IPS-NIHi11 (cell line): ENCODE measurements at places on chromosomes 7 and 10.
A peak's percentile ranks its signal among the peaks of the same experiment; 100 is the strongest.

- no peak for DNase-seq
Measured at GRCh38 chr7:150781103-150781502, 19.1 kb downstream of the TMEM176B start.

- DNase-seq, result no peak
Measured at GRCh38 chr7:501526-501925, 18.1 kb downstream of the PDGFA start.

GRCh38 chr10:112335868-112336265 lies 38.0 kb upstream of the ACSL5 start:
- no peak for DNase-seq

DNA sequence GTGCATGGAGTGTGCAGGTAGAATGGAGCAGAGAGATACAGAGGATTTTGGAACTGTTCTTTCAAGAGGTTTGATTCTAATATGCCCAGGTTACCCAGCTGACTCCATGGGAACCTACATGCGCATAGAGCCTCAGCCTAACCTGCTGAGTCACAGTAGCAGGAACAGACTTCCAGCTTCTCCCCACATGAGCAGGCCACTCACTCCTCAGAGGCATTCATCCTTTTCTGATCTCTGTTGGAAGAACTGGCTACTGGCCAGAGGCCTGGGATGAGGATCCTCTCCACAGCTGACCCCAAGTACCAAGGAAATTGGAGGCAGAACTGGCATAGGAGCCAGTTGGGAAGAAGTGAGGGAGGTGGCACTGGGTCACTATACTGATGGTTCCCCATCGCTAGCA lies 17.9 kb upstream of the CCSER2 start:
- DNase-seq, result no peak

- DNase-seq, result peak; percentile 38
Measured at GRCh38 chr10:13890233-13891127, 303.7 kb downstream of the PRPF18 start.

DNA sequence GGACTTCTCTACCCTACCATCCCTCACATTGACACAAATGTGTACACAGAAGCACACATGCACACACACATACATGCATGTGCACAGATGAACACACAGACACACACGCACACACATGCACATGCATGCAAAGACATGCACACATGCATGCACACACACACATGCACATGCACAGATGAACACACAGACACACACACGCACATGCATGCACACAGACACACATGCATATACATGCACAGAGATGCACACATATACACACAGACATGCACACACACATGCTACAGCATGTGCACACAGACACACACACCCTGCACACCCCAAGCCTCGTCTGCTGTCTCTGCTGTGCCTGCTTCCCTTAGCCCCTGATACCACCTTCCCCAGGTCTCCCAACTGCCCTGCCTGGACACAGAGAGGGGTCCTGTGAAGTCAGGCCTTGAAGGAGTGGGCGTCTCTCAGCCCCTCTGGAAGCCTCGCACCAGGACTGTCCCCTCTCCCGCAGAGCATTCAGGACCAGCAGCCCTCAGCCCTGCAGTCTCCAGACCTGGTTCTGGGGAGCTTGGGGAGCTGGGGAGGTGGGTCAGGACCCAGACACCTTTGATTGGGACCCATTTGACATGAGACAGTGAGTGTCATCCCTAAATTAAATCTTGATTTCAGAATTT lies 181.8 kb downstream of the DNAJB6 start:
- no peak for DNase-seq

DNA sequence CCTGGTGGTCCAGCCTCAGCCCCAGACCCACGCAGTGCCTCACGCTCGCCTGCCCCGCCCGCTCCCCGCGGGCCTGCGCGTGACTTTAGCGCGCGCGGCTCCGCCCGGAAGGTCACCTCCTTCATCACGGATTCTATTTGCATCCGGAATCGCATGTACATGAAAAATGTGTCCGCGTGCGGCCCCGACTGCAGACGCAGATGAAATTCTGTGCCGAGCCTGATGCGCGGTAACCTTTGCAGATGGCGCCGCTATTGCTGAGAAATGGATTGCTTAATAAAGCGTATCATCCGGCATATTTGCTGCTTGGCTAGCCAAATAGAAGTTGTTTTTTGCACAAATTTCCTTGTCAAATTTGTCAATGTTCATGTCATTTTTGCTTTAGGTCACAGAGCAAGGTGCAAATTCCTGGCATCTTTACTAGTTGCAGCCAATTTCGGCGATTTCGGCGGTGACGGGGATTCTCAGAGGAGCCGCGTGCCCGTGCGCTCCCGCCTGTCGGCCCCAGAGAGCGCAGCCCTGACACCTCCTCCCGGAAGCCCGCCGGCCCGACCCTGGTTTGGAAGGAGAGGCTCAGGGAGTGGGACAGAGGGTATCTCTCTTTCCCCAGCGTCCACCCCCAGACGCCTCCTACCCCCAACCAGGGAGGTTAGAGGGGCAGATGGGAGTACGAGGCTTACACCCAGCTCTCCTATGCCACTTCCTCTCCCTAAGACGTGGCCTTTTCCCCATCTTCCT lies 85.9 kb upstream of the PAX2 start:
- DNase-seq, result peak; percentile 42

DNA sequence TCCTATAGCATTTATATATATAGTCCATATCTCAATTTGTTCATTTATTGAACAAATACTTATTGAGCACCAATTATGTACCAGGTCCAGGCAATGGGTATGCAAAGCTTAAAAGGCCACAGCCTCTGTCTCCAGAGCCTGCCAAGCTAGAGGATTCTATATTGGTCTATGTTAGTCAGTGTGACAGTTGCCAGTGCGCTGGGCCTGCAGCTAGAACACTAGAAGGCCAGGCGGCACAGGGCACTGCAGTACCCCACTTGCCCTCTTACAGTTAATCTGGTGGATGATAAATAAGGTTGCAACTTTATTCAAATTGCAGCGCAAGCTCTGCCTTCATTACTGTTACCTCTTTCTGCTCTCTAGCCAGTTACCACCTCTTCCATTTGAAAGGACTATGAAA lies 68.8 kb downstream of the PPP1R3C start:
- DNase-seq, result no peak

DNA sequence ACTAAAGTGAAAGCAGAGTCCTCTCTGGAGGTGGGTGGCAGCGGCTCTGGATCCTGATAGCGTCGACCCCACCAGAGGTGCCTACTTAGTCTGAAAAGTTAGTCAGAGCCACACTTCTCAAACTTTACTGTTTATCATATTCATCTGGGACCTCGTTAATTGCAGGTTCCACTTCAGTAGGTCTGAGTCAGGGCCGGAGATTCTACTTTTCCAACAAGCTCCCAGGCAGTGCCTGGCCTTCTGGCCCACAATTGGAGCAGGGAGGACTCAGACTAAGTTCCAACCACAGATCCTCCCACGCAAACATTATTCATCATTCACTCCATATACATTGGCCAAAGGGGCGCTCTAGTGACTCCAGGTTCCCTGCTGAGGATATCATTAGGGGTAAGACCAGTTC lies 78.1 kb downstream of the VSTM4 start:
- peak; percentile 30 for DNase-seq

- DNase-seq, result no peak
Measured at GRCh38 chr10:58086144-58086762, 181.4 kb downstream of the IPMK start.

- DNase-seq, result no peak
Measured at GRCh38 chr10:115022733-115023132, 70.4 kb upstream of the ATRNL1 start.

- DNase-seq, result peak; percentile 70
Measured at GRCh38 chr7:132249256-132249971, 326.9 kb downstream of the PLXNA4 start.

GRCh38 chr10:29966269-29966668 lies 93.1 kb downstream of the JCAD start:
- DNase-seq, result no peak

GRCh38 chr7:153640586-153640985 lies 411.6 kb upstream of the DPP6 start:
- DNase-seq, result no peak

DNA sequence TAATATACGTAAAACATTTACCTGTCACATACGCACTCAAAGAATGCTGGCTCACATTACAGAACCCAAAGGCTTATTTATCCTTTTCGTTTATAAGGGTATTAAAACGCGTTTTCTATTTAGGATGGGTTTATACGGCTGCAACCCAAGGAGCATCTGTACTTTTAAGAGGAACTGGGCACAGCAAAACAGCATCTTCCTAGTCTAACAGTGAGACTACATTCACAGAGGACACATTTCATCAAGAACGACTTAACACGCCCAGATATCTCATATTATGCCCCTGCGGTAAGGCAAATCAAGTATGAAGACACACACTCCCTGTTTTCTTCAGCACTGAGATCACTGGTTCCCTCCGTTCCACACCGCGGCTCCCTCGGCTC lies 533 bp upstream of the DMTF1 start:
- no peak for DNase-seq

- DNase-seq, result no peak
Measured at GRCh38 chr10:54469587-54470323, 331.3 kb downstream of the PCDH15 start.

GRCh38 chr7:112143582-112143981 lies 62.6 kb downstream of the DOCK4 start:
- DNase-seq, result no peak

DNA sequence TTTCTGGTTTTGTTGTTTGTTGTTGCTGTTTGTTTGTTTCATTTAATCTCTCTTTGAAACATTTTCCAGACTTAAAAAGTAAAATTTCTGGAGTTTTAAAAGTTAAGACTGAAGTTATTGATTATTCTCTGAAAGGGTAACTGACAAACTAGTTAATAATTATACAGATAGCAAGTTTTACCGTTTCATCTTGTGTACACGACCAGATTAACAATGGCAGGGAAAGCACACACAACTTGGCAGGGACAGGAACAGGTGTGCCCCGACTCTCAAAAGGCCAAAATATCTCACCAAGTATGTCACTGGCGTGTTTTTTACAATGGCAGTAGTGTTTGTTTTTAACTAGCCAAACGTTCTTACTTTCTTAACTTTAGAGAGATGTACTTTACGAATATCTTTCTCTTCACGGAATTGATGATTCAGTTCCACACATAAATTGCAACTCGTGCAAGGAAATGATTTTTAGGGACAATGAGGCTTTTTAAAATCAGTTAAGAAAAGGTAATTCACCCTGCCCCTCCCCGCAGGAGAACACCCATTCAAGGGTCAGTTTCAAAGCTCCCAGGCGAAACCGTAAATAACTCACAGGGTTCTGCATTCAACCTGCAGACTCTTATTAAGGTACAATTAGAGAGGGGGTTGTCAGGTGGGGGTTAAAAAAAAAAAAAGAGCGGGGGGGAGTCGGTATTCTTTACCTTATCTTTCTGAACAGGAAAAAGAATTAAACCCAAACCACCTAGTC lies 3.5 kb downstream of the CTBP2 start:
- DNase-seq, result no peak

- no peak for DNase-seq
Measured at GRCh38 chr10:53903756-53904155, 897.3 kb downstream of the PCDH15 start.

- DNase-seq, result peak; percentile 60
Measured at GRCh38 chr10:9331583-9332008, 1277.1 kb downstream of the GATA3 start.

DNA sequence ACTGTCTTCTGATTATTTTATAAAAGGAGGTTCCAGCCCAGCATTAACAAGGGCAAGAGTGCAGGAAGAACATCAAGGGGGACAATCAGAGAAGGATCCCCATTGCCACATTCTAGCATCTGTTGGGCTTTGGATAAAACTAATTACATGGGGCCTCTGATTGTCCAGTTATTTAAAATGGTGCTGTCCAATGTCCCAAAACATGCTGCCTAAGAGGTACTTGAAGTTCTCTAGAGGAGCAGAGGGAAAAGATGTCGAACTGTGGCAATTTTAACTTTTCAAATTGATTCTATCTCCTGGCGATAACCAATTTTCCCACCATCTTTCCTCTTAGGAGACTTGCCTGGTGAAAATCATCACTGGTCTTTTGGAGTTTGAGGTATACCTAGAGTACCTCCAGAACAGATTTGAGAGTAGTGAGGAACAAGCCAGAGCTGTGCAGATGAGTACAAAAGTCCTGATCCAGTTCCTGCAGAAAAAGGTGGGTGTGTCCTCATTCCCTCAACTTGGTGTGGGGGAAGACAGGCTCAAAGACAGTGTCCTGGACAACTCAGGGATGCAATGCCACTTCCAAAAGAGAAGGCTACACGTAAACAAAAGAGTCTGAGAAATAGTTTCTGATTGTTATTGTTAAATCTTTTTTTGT lies 2.3 kb downstream of the IL6 start:
- no peak for DNase-seq

GRCh38 chr7:122764902-122765301 lies 62.2 kb upstream of the RNF148 start:
- DNase-seq, result no peak

GRCh38 chr7:45292481-45292880 lies 134.9 kb downstream of the RAMP3 start:
- DNase-seq, result no peak

DNA sequence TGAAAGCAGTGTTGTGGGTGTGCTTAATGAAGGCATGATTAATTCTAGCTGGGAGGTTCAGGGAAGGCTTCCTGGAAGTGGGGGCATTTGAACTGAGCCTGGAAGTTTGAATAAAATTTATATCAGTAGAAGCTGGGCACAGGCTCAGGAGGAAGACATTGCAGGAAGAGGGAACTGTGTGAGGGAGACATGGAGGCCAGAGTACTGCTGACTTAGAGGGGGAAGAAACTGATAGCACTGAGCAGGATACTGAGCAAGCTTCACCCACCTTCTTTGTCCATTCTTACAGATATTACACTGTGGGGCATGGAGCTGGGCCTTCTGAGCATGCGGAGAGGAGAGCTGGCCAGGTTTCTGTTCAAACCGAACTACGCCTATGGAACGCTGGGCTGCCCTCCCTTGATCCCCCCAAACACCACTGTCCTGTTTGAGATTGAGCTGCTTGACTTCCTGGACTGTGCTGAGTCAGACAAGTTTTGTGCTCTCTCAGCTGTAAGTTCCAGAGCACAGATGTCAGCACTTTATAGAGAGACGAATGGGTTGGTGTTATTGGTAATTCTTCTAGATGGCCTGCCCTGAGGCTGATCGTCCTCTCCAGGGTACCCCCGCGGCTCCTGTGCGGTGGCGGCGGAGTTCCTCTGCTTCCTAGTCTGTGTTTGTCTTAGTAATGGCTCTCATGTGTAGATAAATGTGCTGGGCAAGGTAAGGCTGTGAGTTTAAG lies 2.1 kb downstream of the FKBP6 start:
- DNase-seq, result no peak

GRCh38 chr7:71300086-71300485 lies 168.1 kb downstream of the GALNT17 start:
- no peak for DNase-seq

GRCh38 chr7:102431617-102432298 lies 1.6 kb upstream of the ORAI2 start:
- DNase-seq, result no peak

- peak; percentile 76 for DNase-seq
Measured at GRCh38 chr10:24723386-24723787, 300 bp downstream of the ARHGAP21 start.

DNA sequence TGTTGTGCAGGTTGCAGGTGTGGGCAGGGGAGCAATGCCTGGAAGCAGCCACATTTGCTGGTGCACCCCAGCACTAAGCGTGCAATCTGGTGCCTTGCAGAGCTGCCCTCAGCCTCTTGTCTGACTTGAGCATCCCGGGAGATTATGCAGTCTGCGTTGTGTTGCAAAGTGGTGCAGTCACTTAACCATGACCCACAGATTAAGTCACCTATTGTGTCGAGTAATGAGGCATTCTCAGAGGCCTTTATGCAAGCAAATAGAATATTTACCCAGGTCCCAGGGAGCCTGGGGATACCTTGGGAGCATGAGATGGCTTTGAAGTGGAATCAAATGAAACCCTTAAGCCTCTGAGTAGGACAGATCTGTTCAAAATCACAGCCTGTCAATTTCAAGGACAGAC lies 529.0 kb downstream of the TYW1 start:
- peak; percentile 46 for DNase-seq

GRCh38 chr7:114911411-114911810 lies 10.5 kb upstream of the MDFIC start:
- DNase-seq, result no peak
